ENCODE measurements at places on chromosomes 2 and 18. TPM values are rescaled to one million over a fixed set of nuclear protein-coding genes. Genes with fewer than 3 reads are reported as not detected.

- peak overlapping the region; percentile 80 for H3K27ac ChIP-seq
- H3K27me3 ChIP-seq = no peaks in the 10 kb centered on the region
- DNase-seq = no peak
- peaks cover 15% of the 10 kb centered on the region for H3K4me1 ChIP-seq
Observed at GRCh38 chr2:219435701-219436100, 1.1 kb downstream of the SPEG start.

GRCh38 chr18:21391074-21391673 lies 149.1 kb downstream of the GREB1L start:
- peaks cover 19% of the 10 kb centered on the region for H3K4me1 ChIP-seq
- H3K27me3 ChIP-seq = no peaks in the 10 kb centered on the region
- no peak overlapping the region for H3K27ac ChIP-seq
- no peaks in the 10 kb centered on the region for H3K36me3 ChIP-seq
- no peak overlapping the region for H3K4me3 ChIP-seq

- DNase-seq = no peak
- H3K4me1 ChIP-seq = peaks cover 27% of the 10 kb centered on the region
Observed at GRCh38 chr18:9184998-9185613, 48.5 kb downstream of the ANKRD12 start.

DNA sequence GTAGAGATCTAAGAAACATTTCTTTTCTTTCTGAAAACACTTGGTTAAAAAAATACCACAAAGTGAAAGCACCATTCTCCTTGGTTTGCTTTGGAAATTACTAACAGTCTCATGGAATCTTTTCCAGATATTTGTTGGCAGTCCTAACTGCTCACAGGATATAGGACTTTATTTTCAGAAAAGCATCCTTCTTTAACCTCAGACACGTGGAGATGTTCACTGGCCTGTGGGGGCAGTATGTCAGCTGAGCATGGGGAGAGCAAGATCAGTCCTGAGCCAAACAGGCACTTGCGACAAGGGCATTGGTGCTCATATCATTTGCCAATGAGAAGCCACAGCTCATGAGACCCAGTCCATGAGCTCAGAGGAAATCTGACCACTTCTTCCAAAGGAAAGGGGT lies 371.9 kb downstream of the NBAS start:
- H3K27ac ChIP-seq = no peak overlapping the region
- H3K27me3 ChIP-seq = no peaks in the 10 kb centered on the region
- no peaks in the 10 kb centered on the region for H3K4me1 ChIP-seq
- DNase-seq = no peak
- H3K4me3 ChIP-seq = no peak overlapping the region

DNA sequence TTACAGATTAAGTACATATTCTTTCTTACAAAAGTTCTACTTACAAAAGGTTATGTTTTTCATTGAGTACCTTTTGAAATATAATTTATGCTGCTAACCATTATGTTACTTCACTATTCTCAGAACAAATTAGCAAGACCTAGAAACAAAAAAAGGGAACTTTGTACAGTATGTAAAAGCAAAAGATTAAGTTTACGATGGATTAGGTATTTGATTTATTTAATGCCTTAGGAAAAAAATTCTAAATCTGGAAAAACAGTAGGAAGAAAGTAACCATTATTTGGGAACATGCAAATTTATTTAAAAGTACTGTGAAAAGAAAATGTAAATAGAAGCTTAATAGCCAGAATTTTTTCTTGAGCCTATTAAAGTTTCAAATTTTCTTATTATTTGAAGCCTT lies 144.6 kb downstream of the AGPS start:
- H3K27me3 ChIP-seq = no peaks in the 10 kb centered on the region
- no peak overlapping the region for H3K27ac ChIP-seq
- H3K36me3 ChIP-seq = no peaks in the 10 kb centered on the region
- H3K4me1 ChIP-seq = no peaks in the 10 kb centered on the region

- H3K27ac ChIP-seq = no peak overlapping the region
- DNase-seq = no peak
- H3K4me1 ChIP-seq = no peaks in the 10 kb centered on the region
- no peaks in the 10 kb centered on the region for H3K36me3 ChIP-seq
- H3K4me3 ChIP-seq = no peak overlapping the region
Observed at GRCh38 chr18:75351409-75351808, 76.1 kb downstream of the SMIM21 start.

- H3K4me1 ChIP-seq = peaks cover 19% of the 10 kb centered on the region
- no peak for DNase-seq
- H3K27me3 ChIP-seq = no peaks in the 10 kb centered on the region
- no peaks in the 10 kb centered on the region for H3K36me3 ChIP-seq
- H3K4me3 ChIP-seq = no peak overlapping the region
Observed at GRCh38 chr2:152418688-152419087, 83.7 kb downstream of the FMNL2 start.

DNA sequence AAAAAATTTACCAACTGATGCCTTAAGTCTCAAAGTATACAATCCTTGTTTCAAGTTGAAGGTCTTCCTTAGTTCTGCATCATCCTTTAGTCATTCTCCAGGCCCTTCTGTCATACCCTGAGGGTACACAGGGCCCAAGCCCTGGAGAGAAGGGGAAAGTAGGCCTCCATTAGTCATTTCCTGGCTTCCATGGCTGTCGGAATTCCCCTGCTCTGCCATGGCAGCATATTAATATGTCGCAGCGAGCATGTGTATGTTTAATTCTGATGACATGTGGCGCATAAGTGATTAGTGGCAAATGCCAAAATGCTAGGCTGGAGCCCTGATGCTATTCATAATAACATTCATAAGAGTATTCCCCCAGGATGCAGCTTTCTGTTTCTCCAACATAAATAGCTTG lies 22.1 kb downstream of the GPR39 start:
- H3K4me1 ChIP-seq = no peaks in the 10 kb centered on the region
- no peaks in the 10 kb centered on the region for H3K27me3 ChIP-seq
- no peak overlapping the region for H3K27ac ChIP-seq
- DNase-seq = no peak
- no peak overlapping the region for H3K4me3 ChIP-seq
- H3K36me3 ChIP-seq = no peaks in the 10 kb centered on the region

- no peak overlapping the region for H3K4me3 ChIP-seq
- no peaks in the 10 kb centered on the region for H3K27me3 ChIP-seq
- no peak for DNase-seq
- H3K4me1 ChIP-seq = no peaks in the 10 kb centered on the region
Observed at GRCh38 chr2:100778637-100779450, 41.1 kb upstream of the NPAS2 start.

DNA sequence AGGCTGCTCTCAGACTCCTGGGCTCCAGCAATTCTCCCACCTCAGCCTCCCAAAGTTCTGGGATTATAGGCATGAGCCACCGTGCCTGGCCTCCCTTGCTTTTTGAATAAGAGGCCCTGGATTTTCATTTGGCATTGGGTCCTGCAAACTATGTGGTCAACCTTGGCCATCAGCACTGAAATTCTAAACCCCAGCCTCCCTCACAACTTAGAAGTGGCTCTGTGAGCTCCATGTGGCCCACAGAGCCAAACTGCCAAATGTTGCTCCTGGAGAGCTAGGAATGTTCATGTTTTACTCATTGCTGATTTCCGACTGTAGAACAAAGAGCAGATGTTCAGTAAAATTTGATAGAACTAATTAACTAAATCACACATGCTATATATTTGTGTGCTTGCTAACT lies 210.6 kb upstream of the AGAP1 start:
- no peak overlapping the region for H3K4me3 ChIP-seq
- H3K27me3 ChIP-seq = no peaks in the 10 kb centered on the region
- H3K4me1 ChIP-seq = no peaks in the 10 kb centered on the region
- no peak overlapping the region for H3K27ac ChIP-seq

DNA sequence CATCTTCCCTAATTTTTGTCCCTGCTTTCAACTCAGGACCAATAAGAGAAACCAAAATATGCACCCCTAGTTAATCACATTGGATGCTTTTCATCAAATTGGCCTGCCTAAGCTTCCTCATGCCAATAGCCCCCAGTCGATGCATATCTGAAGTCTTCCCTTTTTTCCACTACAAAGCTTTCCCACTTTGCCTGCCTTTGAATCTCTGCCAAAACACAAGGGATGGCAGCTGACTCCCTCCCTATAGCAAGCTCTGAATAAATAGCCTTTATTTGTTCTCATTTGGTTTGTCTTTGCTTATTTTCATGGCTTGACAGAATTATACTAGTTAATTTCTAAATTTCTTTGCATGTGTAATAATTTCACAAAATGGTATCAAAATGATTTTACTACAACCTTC lies 621.2 kb downstream of the MBD2 start:
- no peaks in the 10 kb centered on the region for H3K4me1 ChIP-seq
- H3K27ac ChIP-seq = no peak overlapping the region
- no peak for DNase-seq

- H3K4me1 ChIP-seq = no peaks in the 10 kb centered on the region
- H3K36me3 ChIP-seq = no peaks in the 10 kb centered on the region
- no peak overlapping the region for H3K27ac ChIP-seq
- no peak overlapping the region for H3K4me3 ChIP-seq
- no peaks in the 10 kb centered on the region for H3K27me3 ChIP-seq
Observed at GRCh38 chr18:80197528-80197927, 49.8 kb downstream of the PARD6G start.

- H3K27me3 ChIP-seq = no peaks in the 10 kb centered on the region
- H3K27ac ChIP-seq = peak overlapping the region; percentile 74
Observed at GRCh38 chr2:217875138-217875537, 127.7 kb downstream of the TNS1 start.

PHOSPHO2 gene
- 0.92 TPM for total RNA-seq

PSMA8 gene
- not detected for total RNA-seq

LYPD6B gene
- not detected for total RNA-seq

LIMS3 gene
- total RNA-seq = 43.6 TPM

Data from thoracic aorta (tissue), 2 donors.